CD8-positive, alpha-beta T cell (primary cell): ENCODE measurements at places on chromosomes 3 and 15.

DNA sequence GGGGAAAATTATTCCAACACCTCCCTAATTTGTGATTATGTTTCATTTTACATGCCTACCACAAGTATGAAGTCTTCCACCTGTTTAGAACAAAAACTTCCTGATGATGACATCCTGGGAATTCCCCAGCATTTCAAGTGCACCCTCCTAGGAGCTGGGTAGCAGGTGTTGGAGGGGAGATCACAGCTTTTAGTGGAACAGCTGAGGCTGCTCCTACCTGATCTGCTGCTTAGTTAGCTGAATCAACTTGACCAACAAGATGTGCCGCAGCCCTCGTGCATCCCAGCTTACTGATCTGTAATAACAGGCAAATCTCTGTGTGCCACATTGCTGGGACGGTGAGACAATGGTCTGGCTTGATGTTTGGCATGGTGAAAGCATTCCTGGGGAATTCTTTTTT, 29.7 kb downstream of the TRAK1 start:
- no peak for DNase-seq

- DNase-seq = no peak
These were observed 138.9 kb downstream of the TMCO5A start for GRCh38 chr15:38073178-38073946.

GRCh38 chr3:12345141-12345561, 56.3 kb downstream of the PPARG start:
- DNase-seq = no peak

DNA sequence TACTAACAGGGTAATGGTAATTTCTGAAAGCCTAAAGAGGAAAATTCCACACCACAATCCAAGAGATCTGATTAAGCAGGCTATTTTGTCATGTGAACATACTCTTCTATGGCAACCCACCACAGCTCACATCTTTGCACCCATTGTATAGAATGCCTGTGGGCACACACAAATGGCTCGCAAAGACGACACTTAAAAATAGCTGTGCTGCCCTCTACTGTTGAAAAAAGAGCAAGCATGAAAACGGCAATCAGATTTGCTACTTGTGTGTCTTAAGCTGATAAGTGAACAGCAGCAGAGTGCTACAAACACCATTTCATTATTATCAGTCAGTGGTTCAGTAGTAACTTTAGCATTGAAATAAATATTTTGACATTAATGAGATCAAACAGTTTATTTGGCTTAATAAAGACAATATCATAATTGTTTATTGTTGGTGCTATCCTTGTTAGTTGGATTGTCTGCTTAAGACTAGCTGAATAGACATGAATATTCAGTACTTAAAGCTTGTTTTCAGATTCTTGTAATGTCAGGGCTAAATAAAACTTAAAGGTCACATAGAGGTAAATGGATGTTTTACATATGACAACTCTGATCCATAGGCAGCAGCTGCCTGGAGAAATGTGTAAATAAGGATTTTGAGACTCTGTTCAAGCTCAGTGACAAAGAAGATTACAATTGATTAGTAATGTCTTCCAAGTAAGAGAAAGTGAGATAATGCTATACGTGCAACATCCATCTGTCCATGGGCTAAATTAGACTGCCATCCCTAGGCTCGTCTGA, 199.1 kb downstream of the LRRN1 start:
- peak; percentile 10 for DNase-seq
